ENCODE measurements at places on chromosomes 2 and 18. TPM values are rescaled to one million over a fixed set of nuclear protein-coding genes. Genes with fewer than 3 reads are reported as not detected.

GRCh38 chr2:242065426-242065825, 195.9 kb downstream of the RTP5 start:
- DNase-seq: no peak

DNA sequence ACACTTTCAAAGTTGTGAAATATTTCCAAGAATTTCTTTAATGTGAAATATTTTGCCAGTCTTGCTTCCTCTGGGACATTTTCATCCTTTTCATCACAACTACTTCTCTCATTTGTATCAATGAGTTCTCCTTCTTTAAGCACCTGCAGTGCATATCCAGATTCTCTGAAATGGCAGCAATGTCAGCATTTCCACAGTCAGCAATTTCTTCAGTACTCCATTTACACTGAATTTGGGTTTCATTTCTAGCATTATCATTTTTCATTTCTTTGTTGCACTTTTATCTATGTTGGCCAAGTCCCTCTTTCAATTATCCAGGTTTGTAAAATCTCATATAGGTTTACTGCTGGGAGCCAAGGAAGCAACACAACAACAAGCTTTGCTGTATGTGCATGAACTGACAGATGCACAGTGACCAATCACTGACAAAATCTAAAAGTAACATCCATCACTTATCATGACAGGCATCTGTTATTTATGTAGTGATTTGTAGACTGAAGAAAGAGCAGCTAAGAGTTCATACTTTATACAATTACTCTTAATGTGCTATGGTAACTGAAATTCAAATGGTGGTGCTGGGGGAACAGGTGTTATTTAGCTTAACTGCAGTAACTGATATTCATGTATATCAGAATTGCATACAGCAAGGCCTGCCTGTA, 43.9 kb downstream of the SS18 start:
- DNase-seq: no peak

- no peak for DNase-seq
These were observed 19.8 kb downstream of the PDIA6 start for GRCh38 chr2:10792660-10793400.

- peak; percentile 35 for DNase-seq
These were observed 56.9 kb downstream of the COL4A4 start for GRCh38 chr2:227106845-227107759.

Gene HOXD12
- total RNA-seq: not detected

DNA sequence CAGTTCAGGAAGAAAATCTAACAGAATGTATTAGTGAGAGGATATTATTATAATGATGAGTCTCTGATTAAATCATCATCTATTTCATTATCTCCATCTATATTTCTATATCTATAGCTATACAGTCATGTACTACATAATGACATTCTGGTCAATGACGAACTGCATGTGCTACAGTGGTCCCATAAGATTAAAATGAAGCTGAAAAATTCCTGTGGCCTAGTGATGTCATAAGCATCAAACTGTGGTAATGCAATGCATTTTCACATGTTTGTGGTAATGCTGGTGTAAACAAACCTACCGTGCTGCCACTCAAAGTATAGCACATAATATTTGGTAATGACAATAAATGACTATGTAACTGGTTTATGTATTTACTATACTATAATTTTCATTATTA, 1127.9 kb upstream of the CHAC2 start:
- no peak for DNase-seq

GRCh38 chr2:241535871-241536655, 22.5 kb upstream of the BOK start:
- no peak for DNase-seq

- no peak for DNase-seq
These were observed 152.8 kb downstream of the INHBB start for GRCh38 chr2:120498576-120499394.

GRCh38 chr2:188395903-188396689, 104.4 kb downstream of the GULP1 start:
- DNase-seq: no peak

- no peak for DNase-seq
These were observed 16.3 kb downstream of the ODC1 start for GRCh38 chr2:10431797-10432196.

DNA sequence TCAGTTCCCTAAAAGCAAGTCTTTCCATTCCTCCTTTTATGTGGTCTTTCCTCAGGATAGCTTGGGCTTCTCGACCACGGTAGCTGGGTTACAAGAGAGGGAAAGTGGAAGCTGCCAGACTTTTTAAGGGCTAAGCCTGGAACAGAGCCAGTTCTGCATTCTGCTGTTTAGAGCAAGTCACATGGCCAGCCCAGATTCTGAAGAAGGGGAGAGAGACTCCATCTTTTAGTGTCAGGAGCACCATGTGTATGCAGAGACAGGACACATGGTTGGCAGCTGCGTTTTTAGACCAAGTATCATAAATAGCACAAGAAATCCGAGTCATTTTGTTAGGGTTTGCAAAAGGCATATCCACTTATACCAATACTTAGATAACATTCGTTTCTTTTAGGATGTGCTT, 4.7 kb downstream of the HMSD start:
- no peak for DNase-seq

DNA sequence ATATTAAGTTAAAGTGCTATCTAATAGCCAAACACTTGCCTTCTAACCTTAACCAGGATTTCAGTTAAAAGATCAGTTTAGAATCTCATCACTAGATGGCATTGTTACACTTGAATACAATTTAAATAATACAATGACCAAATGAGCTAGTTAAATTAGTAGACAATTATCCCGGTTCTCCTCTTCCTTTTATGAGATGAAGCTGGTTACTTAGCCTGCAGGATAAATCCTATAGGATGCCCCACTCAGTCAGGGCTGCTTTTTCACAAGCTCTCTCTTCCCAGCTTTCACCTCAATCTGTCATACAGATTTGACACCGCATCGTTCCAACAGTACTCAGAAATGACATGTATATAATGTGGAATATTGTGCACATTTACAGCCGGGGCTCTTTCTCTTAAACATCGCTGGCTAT, 678.8 kb downstream of the KCNJ3 start:
- DNase-seq: no peak

Gene ZNF396
- 0.10 TPM for total RNA-seq

Gene LIMS3
- 0.26 TPM for total RNA-seq

GRCh38 chr2:176178757-176179295, 9.6 kb upstream of the HOXD1 start:
- no peak for DNase-seq
